ENCODE measurements at places on chromosomes 4 and X. TPM values are rescaled to one million over a fixed set of nuclear protein-coding genes. Genes with fewer than 3 reads are reported as not detected.

Gene NKX6-1
- not detected for total RNA-seq

GRCh38 chr4:112520598-112521122 lies 4.7 kb upstream of the NEUROG2 start:
- no peaks in the 10 kb centered on the region for H3K36me3 ChIP-seq
- H3K27ac ChIP-seq, result no peak overlapping the region
- H3K27me3 ChIP-seq, result peaks cover 88% of the 10 kb centered on the region
- H3K4me3 ChIP-seq, result peak overlapping the region; percentile 17
- no peak for DNase-seq
- peaks cover 15% of the 10 kb centered on the region for H3K4me1 ChIP-seq

DNA sequence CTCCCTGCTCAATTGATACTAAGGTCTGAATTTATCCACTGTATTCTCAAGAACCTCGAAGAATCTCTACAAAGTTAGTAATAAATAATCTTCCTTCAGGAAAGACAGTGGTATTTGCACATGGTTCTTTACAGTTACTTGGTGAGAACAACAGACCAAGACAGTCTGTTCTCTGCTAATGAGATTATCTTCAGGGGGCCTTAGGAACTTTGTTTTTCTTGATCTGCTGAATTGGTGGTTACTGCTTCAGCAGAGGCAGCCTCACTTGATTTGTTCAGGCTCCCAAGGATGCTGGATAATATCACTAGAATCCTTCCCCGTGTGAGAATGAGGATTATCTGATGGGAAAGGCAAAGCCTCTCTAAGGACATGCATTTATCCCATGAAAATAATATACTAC lies 64.8 kb downstream of the CBR4 start:
- no peak overlapping the region for H3K4me3 ChIP-seq
- no peak overlapping the region for H3K27ac ChIP-seq
- DNase-seq, result no peak

GRCh38 chrX:150282953-150283352 lies 80.2 kb upstream of the MAMLD1 start:
- no peaks in the 10 kb centered on the region for H3K36me3 ChIP-seq
- no peak overlapping the region for H3K4me3 ChIP-seq
- no peaks in the 10 kb centered on the region for H3K4me1 ChIP-seq
- H3K27ac ChIP-seq, result no peak overlapping the region
- no peak for DNase-seq
- H3K27me3 ChIP-seq, result no peaks in the 10 kb centered on the region

Gene GAGE12E
- not detected for total RNA-seq

Gene NAT8L
- 13.6 TPM for total RNA-seq

Gene DOK7
- 3.5 TPM for total RNA-seq

Gene ETDA
- not detected for total RNA-seq

DNA sequence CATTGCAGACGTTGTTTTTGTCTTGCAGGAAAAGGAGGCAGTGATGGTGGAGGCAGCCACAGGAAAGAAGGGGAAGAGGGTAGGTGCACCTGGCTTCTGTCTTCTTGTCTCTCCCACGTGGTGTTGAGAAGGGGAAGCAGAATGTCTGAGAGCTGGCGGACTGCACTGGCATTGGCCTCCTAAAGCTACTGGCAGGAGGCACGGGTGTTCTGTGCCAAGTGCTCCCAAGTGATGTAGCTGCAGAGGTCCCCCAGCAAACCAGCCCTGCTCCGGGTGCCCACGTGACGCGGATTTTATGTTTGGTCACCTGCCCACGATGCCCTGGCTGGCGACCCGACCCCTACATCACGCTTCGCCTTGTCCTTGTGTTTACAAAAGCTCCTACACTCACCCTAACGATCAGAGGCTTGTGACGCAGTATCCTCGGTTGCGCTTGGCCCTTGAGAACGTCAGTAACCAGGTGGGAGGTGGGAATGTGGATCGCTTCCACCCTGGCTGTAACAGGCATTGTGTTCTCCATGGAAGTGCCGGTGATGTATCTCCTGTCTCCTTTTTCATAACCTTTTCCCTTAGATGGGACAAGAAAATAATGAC lies 28.5 kb upstream of the XG start:
- no peaks in the 10 kb centered on the region for H3K36me3 ChIP-seq
- no peak overlapping the region for H3K27ac ChIP-seq
- DNase-seq, result no peak
- H3K4me1 ChIP-seq, result no peaks in the 10 kb centered on the region
- H3K27me3 ChIP-seq, result no peaks in the 10 kb centered on the region
